ENCODE measurements at places on chromosomes 7 and 10.

- DNase-seq, result no peak
Measured at GRCh38 chr10:36278176-36278575, 636.1 kb upstream of the FZD8 start.

GRCh38 chr7:22920672-22921071 is 93.3 kb downstream of the HYCC1 start:
- DNase-seq, result no peak

- DNase-seq, result no peak
Measured at GRCh38 chr7:50212016-50212325, 92.5 kb upstream of the IKZF1 start.

GRCh38 chr7:28483112-28483511 is 70.8 kb downstream of the CREB5 start:
- no peak for DNase-seq

GRCh38 chr7:1049006-1049741 is 4.8 kb downstream of the GPR146 start:
- no peak for DNase-seq

DNA sequence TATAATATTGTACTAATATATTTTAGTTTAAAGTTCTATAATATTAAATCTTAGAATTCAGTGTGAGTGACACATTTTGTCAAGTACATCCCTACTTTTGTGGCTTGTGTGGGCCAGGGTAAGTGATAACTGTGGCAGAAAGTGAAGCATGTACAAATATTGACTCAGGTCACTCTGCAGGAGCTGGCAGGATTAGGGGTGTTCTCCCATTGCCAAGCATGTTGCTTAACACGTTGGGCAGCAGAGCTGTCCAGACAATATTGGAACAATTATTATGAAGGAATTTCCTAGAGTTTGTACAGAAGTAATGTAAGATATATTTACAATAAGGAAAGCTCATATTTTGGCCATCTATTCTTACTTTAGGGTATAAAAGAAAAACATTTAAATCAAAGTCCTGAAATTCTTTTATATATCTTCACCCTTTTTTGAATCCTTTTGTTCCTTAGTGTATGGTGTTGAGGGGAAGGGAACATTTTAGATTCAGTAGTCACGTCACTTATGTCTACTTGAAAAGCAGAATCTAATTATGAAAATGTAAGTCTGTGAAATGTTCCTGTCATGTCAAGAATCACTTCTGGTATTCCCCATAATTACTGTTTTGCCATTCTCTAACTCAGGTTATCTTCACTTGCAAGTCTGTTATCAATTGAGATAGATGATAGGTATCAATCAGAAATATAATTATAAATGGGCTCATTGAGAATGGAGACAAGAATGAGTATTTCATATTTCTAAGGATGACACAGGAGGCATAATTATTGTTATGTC is 4.0 kb downstream of the HDAC9 start:
- DNase-seq, result no peak

GRCh38 chr7:2954433-2954853 is 89.2 kb downstream of the CARD11 start:
- no peak for DNase-seq

GRCh38 chr7:140284062-140284461 is 107.3 kb upstream of the KDM7A start:
- no peak for DNase-seq

DNA sequence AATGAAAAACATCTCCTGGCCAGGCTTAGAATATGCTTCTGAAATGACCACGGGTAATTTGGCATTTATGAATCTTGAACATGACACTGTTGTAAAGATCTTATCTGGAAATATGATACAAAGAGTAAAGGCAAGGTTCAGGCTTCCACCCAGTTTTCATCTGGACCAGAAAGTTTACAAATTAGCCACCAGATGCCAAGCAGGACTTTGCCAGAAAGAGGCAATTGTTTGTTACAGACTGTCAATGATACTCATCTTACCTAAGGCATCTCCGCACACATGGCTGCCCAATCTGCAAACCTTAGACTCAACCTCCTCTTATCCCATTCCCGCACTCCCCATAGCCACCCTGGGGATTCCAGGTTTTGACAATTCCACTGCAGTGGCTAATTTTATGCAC is 795.3 kb downstream of the TYW1 start:
- no peak for DNase-seq

DNA sequence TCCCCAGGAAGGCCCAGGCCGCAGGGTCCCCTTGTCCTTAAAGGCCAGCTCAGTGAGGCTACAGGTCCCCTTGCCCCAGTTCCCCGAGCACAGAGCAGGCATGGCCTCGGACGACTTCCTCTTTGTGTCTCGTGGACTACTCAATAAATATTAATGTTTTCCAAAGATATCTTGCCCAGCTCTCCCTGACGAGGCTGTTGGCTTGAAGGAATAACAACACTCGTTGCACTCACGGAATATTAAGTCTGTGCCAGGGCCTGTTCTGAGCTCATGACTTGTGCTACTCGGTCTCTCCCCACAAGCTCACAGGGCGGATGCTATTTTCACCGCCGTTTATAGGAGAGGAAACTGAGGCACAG is 68.2 kb downstream of the CUX1 start:
- DNase-seq, result no peak

- DNase-seq, result no peak
Measured at GRCh38 chr10:10364902-10365301, 652.8 kb upstream of the CELF2 start.

- no peak for DNase-seq
Measured at GRCh38 chr7:132368246-132368900, 207.9 kb downstream of the PLXNA4 start.

DNA sequence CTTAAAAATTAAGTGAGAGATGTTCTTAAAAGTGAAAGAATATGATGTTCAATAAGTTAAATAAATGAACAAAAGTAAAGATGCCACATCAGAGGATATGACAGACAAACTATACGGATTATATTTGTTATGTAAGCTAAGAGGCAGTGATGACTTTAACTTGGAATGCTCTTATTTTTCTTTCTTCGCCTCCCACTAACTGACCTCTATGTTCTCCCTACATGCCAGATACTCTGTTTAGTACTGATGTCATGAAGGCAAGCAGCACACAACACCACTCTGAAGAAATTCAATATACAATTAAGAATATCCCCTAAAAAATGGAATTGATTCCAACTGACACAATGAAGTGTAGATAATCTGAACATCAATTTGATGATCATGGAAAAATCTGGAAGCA is 223.4 kb downstream of the DOCK4 start:
- no peak for DNase-seq

GRCh38 chr10:43278216-43278615 is 11.4 kb upstream of the RASGEF1A start:
- no peak for DNase-seq

- peak; percentile 71 for DNase-seq
Measured at GRCh38 chr7:155291045-155291530, 6.6 kb upstream of the INSIG1 start.

- no peak for DNase-seq
Measured at GRCh38 chr7:3138997-3139396, 95.3 kb upstream of the CARD11 start.

DNA sequence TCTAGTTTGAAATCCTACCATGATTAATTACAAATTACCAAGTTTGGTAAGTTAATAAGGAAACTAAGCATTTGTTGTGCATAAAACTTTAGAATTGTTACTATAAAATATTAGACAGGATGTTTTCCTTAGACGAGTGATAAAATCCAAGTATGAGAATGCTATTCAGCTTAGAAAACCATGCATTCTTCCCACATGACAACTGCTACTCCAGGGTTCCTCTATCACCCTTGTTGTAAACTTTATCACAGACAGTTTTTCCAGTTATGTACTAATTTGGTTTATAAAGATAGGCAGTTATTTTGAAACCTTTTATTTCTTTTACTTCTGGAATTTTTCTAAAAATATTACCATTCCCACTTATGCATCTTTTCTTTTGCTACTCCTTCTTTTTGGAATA is 52.0 kb downstream of the SIRT1 start:
- DNase-seq, result no peak

- DNase-seq, result no peak
Measured at GRCh38 chr7:52302765-52303520, 732.5 kb upstream of the POM121L12 start.
